Naive thymus-derived CD4-positive, alpha-beta T cell (primary cell): ENCODE measurements at places on chromosomes 6 and 20.

- no peaks in the 10 kb centered on the region for H3K36me3 ChIP-seq
- no peak overlapping the region for H3K27ac ChIP-seq
- DNase-seq, result no peak
- H3K4me1 ChIP-seq, result no peaks in the 10 kb centered on the region
These were observed 162.4 kb downstream of the FRK start for GRCh38 chr6:115898246-115898645.

GRCh38 chr6:96532399-96532798, 10.8 kb downstream of the UFL1 start:
- H3K36me3 ChIP-seq, result peaks cover 6% of the 10 kb centered on the region
- no peak overlapping the region for H3K27ac ChIP-seq
- H3K4me1 ChIP-seq, result no peaks in the 10 kb centered on the region
- no peak for DNase-seq
- H3K4me3 ChIP-seq, result no peak overlapping the region

GRCh38 chr6:102680413-102680812, 1286.9 kb downstream of the GRIK2 start:
- no peaks in the 10 kb centered on the region for H3K4me1 ChIP-seq
- H3K36me3 ChIP-seq, result no peaks in the 10 kb centered on the region
- no peak for DNase-seq
- no peak overlapping the region for H3K27ac ChIP-seq
- H3K27me3 ChIP-seq, result no peaks in the 10 kb centered on the region

GRCh38 chr6:63307581-63308246, 12.1 kb downstream of the LGSN start:
- no peaks in the 10 kb centered on the region for H3K4me1 ChIP-seq
- no peaks in the 10 kb centered on the region for H3K27me3 ChIP-seq
- H3K36me3 ChIP-seq, result no peaks in the 10 kb centered on the region
- DNase-seq, result no peak
- no peak overlapping the region for H3K4me3 ChIP-seq

- no peaks in the 10 kb centered on the region for H3K36me3 ChIP-seq
- H3K27ac ChIP-seq, result peak overlapping the region; percentile 84
- peaks cover 63% of the 10 kb centered on the region for H3K4me1 ChIP-seq
- H3K4me3 ChIP-seq, result peak overlapping the region; percentile 66
- no peak for DNase-seq
These were observed 102.3 kb downstream of the HIVEP2 start for GRCh38 chr6:142842418-142843261.

DNA sequence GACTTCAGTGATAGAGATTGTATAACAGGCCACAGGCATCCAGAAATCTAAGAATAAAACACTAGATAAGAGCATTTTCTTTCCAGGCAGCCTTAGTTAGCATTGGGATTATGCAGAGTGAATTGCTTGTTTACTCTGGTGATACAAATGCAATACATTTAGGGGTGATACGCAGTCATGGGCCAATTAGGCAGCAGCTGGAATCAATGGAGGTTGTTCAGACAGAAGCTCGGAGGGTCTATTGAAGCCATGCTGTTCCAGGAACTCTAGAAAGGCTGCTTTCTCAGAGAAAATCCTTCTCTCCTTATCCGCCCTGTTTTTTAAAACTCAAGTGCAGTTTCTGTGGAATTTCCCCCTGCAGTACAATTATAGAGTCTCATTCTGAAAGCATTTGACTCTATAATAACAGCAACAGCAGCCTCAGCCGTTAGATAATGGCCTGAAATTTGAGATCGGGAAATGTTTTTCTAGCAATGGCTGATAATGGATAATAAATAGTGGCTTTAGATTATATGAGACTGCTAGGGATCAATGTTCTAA, 364.3 kb upstream of the HS3ST5 start:
- no peak overlapping the region for H3K27ac ChIP-seq
- H3K27me3 ChIP-seq, result no peaks in the 10 kb centered on the region
- DNase-seq, result no peak
- H3K4me3 ChIP-seq, result no peak overlapping the region
- H3K4me1 ChIP-seq, result no peaks in the 10 kb centered on the region
- no peaks in the 10 kb centered on the region for H3K36me3 ChIP-seq

GRCh38 chr6:18362058-18362561, 25.0 kb upstream of the RNF144B start:
- H3K4me3 ChIP-seq, result no peak overlapping the region
- no peaks in the 10 kb centered on the region for H3K4me1 ChIP-seq
- no peaks in the 10 kb centered on the region for H3K36me3 ChIP-seq
- no peak for DNase-seq

DNA sequence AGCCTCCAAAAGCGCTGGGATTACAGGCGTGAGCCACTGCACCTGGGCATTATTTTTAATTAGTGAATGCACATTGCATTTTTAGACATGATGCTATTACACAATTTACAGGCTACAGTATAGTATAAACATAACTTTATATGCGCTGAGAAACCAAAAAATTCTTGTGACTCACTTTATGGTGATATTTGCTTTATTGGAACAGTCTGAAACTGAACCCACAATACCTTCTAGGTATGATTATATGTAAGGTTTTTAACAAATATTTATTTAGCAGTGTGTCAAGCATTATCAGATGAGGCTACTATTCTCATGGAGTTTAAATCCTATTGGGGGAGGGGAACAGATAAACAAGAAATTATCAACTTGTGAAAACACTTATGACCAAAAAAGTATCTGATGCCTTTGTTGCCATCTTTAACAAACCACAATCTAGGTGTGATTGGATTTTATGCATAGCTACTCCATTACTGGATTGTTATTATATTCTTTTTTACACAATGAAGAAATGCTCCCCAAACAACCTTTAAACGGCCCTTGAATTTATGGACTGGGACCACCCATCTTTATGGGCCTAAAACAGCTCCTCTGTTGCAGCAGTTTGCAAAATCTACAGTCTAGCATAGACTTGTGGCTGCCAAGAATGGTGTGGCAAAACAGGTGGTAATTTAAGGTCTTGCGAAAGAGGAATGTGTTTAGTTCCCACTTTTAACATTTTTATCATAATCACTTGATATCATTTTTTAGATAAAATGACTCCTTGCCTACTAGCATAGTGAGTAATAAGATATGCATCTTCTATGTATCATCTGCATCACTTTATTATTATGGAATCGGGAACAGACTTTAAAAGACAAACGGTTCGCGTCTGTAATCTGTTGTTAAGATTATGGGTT, 159.2 kb upstream of the C6orf118 start:
- no peak overlapping the region for H3K4me3 ChIP-seq
- no peaks in the 10 kb centered on the region for H3K36me3 ChIP-seq
- H3K4me1 ChIP-seq, result no peaks in the 10 kb centered on the region
- H3K27ac ChIP-seq, result no peak overlapping the region
- no peak for DNase-seq

DNA sequence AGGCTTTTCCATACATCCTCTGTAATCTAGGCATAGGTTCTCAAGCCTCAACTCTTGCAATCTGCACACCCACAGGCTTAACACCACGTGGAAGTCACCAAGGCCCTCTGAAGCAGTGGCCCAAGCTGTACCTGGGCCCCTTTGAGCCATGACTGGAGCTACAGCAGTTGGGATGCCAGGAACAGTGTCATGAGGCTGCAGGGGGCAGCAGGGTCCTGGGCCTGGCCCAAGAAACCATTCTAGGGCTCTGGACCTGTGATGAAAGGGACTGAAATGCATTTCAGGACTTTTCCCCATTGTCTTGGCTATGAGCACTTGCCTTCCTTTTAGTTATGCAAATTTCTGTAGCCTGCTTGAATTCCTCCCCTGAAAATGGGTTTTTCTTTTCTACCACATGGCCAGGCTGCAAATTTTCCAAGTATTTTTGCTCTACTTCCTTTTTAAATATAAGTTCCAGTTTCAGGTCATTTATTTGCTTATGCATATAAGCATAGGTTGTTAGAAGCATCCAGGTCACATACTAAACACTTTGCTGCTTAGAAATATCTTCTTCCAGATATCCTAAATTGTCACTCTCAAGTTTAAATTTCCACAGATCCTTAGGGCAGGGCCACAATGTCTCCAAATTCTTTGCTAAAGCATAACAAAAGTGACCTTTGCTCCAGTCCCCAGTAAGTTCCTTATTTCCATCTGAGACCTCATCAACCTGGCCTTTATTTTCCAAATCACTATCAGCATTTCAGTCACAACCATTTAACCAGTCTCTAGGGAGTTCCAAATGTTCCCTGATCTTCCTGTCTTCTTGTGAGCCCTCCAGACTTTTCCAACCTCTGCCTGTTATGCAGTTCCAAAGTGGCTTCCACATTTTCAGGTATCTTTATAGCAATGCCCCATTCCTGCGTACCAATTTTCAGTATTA, 48.6 kb upstream of the CD2AP start:
- H3K4me3 ChIP-seq, result no peak overlapping the region
- no peak for DNase-seq
- no peaks in the 10 kb centered on the region for H3K27me3 ChIP-seq

- no peak overlapping the region for H3K4me3 ChIP-seq
- no peaks in the 10 kb centered on the region for H3K4me1 ChIP-seq
- no peaks in the 10 kb centered on the region for H3K36me3 ChIP-seq
- no peak overlapping the region for H3K27ac ChIP-seq
These were observed 182.9 kb upstream of the CST7 start for GRCh38 chr20:24766143-24766527.

GRCh38 chr6:45513843-45514242, 136.1 kb upstream of the SUPT3H start:
- no peaks in the 10 kb centered on the region for H3K4me1 ChIP-seq
- H3K36me3 ChIP-seq, result no peaks in the 10 kb centered on the region
- no peaks in the 10 kb centered on the region for H3K27me3 ChIP-seq
- no peak for DNase-seq
- no peak overlapping the region for H3K4me3 ChIP-seq
- H3K27ac ChIP-seq, result no peak overlapping the region

DNA sequence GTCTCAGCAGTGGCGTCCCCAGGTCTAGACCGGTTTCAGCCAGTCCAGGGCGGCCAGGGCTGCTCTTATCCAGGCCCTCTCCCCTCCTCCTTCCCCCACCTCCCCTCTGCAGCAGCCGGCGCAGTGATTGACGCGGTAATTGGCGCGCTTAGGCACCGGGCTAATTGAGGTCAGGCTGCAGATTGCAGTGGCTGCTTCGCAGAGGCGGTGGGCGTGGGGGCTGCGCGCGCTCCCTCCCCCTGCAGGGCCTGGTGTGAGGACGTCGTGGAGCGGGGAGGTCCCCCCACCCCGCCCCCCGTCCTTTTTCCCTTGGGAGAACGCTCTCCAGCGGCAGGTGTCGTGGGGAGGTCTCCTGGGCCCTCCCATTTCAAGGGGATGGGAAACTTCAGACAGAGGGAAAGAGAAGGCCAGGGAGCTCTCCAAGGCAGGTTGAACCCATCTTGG, 70.4 kb upstream of the BLCAP start:
- H3K4me1 ChIP-seq, result no peaks in the 10 kb centered on the region
- H3K36me3 ChIP-seq, result no peaks in the 10 kb centered on the region
- no peak overlapping the region for H3K4me3 ChIP-seq
- H3K27ac ChIP-seq, result no peak overlapping the region
- no peak for DNase-seq

- no peaks in the 10 kb centered on the region for H3K36me3 ChIP-seq
- no peak for DNase-seq
- no peak overlapping the region for H3K4me3 ChIP-seq
- H3K4me1 ChIP-seq, result no peaks in the 10 kb centered on the region
- no peaks in the 10 kb centered on the region for H3K27me3 ChIP-seq
These were observed 185.4 kb upstream of the SLC24A3 start for GRCh38 chr20:19026901-19027644.

- no peaks in the 10 kb centered on the region for H3K27me3 ChIP-seq
- no peak overlapping the region for H3K27ac ChIP-seq
- no peak for DNase-seq
These were observed 156.9 kb downstream of the INSM1 start for GRCh38 chr20:20524756-20525155.

- no peaks in the 10 kb centered on the region for H3K27me3 ChIP-seq
- peaks cover 17% of the 10 kb centered on the region for H3K36me3 ChIP-seq
- no peaks in the 10 kb centered on the region for H3K4me1 ChIP-seq
- no peak for DNase-seq
- no peak overlapping the region for H3K27ac ChIP-seq
- H3K4me3 ChIP-seq, result no peak overlapping the region
These were observed 13.9 kb downstream of the RPS10 start for GRCh38 chr6:34412016-34412415.

- H3K4me3 ChIP-seq, result no peak overlapping the region
- H3K36me3 ChIP-seq, result no peaks in the 10 kb centered on the region
These were observed 41.9 kb downstream of the COX4I2 start for GRCh38 chr20:31679357-31680285.

GRCh38 chr6:72133324-72133723, 247.0 kb downstream of the RIMS1 start:
- no peaks in the 10 kb centered on the region for H3K27me3 ChIP-seq
- no peak for DNase-seq
- H3K36me3 ChIP-seq, result no peaks in the 10 kb centered on the region
- no peak overlapping the region for H3K27ac ChIP-seq

DNA sequence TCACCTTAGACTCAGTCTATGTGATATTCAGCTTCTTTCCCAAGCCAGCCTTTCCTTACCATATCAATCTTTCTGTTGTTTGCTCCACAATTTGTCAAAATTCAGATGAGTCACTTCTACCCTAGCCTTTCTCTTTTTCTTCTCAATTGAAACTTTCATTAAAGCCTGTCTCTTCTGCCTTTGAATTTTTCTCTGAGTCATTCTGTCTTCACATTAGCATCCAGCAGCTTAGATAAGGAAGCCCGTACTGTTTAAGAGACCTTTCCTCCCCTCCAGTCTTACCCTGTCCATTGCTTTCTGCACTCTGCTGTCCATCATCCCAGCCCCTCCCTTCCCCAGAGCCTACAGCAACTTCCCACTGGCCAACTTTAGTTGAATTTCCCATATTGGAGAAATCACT, 34.9 kb upstream of the RALGAPA2 start:
- H3K36me3 ChIP-seq, result no peaks in the 10 kb centered on the region
- H3K27ac ChIP-seq, result no peak overlapping the region

- no peaks in the 10 kb centered on the region for H3K27me3 ChIP-seq
- no peaks in the 10 kb centered on the region for H3K4me1 ChIP-seq
- no peaks in the 10 kb centered on the region for H3K36me3 ChIP-seq
- DNase-seq, result no peak
These were observed 662.6 kb downstream of the BCKDHB start for GRCh38 chr6:80769106-80769505.

DNA sequence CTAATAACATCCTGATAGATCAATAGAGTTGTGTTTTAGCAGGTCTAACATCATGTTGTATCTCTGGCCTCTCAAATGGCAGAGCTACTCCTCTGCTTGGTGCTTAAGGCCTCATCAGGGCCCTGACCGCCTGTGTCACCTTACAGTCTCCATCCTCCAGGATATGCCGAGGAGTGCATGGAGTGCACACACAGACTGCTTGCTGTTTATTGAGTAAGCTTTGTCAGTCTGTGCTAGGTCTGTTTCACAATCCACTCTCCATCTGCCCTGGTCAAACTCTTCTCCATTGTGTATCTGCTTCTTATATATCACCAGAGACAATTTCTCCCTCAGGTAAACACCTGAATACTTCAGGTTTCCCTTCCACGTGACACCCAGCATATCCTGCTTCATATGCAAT, 136.1 kb downstream of the SLC24A3 start:
- no peaks in the 10 kb centered on the region for H3K36me3 ChIP-seq
- no peak overlapping the region for H3K4me3 ChIP-seq
- no peak for DNase-seq
- no peak overlapping the region for H3K27ac ChIP-seq
- no peaks in the 10 kb centered on the region for H3K27me3 ChIP-seq
- H3K4me1 ChIP-seq, result no peaks in the 10 kb centered on the region

GRCh38 chr6:67411036-67411435, 1224.0 kb upstream of the ADGRB3 start:
- no peak for DNase-seq
- H3K4me1 ChIP-seq, result no peaks in the 10 kb centered on the region
- no peaks in the 10 kb centered on the region for H3K27me3 ChIP-seq
- H3K36me3 ChIP-seq, result no peaks in the 10 kb centered on the region

- no peaks in the 10 kb centered on the region for H3K4me1 ChIP-seq
- no peak for DNase-seq
- H3K27me3 ChIP-seq, result no peaks in the 10 kb centered on the region
- H3K4me3 ChIP-seq, result no peak overlapping the region
These were observed 108.5 kb downstream of the UNC5CL start for GRCh38 chr6:40930555-40930954.
